ENCODE measurements at places on chromosomes 11 and 22. TPM values are rescaled to one million over a fixed set of nuclear protein-coding genes. Genes with fewer than 3 reads are reported as not detected.

GRCh38 chr22:29266564-29267461 is 968 bp downstream of the RHBDD3 start:
- no peak for DNase-seq

GRCh38 chr11:101738452-101738851 is 154.6 kb upstream of the TRPC6 start:
- no peak for DNase-seq

DNA sequence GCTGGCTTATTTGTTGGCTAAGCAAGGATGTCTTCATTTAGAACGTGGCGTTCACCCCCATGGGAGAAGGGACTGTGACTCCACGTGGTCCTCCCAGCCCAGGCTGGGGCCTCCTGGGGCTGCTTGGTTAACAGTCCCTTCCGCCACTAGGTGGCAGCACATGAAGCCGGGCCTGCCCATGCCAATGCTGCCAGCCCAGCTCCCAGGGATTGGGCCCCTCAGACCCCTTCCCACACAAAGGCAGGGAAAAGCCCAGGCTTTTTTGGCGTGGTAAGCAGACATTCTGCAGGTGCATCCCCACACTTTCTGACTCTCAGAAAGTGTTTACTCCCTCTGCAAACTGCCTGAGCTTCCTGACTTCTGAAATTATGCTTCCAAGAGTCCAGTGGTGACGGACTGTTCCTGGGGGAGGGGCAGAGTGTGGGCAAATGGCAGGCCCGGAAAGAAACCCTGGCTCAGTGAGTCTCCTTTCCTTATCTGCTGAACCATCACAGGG is 3.1 kb downstream of the CBX6 start:
- DNase-seq: peak; percentile 88

GRCh38 chr22:17774206-17774925 is at the start of gene BID:
Gene BID (minus strand): TSS chr22:17774469. CDS start chr22:17750116, 24,353 bp downstream.
- DNase-seq: peak; percentile 84

GRCh38 chr22:17639247-17639741 is 737 bp downstream of the BCL2L13 start:
- DNase-seq: no peak

DNA sequence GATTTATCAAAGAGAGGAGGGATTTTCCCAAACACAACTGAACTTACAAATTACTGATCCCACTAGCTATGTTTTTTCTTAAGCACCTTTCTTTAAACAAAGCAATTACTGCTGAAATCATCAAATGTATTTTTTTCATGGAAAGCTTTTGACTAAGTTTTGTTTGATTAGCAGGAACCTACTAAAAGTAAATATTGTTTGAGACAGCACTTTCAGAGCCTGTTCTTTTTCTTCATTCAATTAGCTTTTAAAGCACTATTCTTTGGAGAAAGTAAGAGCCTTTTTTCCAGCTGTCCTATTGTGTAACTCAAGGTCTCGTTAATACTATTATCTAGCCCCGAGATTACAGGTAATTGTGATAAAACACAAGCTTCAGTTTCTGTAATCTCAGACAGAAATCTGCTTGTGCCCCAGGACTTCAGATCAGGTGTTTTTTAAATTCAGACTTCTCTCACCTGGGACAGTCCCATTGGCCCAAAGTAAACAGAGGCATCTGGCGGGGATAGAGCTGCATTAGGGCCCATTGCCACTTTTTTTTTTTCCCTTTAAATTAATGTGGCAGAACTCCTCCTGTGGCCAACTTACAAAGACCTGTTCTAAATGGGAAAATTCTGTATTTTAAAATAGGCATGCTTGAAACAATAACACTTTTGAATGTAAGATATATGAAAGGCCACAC is 11.0 kb downstream of the CSTPP1 start:
- DNase-seq: no peak

GRCh38 chr11:118666371-118666770 is 13.1 kb downstream of the TREH start:
- no peak for DNase-seq

DNA sequence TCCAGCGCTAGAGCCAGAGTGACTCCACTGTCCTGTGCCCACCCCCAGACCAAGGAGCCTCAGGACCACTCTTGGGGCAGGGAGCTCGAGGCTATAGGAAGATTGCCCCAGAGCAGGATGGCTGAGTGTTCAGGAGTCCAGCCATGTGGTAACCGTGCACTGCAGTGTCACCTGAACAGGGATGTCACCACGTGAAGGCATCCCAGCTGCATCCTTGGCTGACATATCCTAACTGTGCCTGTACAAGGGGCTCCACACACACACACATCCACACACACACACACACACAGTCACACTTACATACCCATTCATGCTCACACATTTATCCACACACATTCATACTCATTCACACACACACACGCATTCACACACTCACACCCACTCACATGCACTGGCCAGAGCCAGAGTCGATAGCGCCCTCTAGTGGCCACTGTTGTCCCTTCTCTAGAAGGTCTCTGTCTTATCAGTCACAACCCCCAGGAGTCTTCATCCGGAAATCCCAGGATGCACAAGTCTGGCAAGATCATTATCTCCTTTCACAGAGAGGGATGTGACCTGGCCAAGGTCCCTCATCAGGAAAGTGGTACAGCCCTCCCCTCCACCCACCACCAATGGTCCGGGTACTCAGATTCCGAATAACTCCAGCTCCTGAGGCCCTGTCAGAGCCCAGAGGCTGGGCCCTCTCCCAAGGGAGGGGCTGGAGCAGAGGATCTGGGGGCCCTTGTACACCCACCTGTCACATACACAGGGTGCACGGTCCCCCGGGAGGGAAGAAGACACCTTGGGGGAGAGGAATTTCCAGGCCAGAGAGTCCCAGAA is 55.1 kb downstream of the IGLL5 start:
- peak; percentile 71 for DNase-seq

GRCh38 chr22:36702842-36703215 is 723 bp downstream of the CACNG2 start:
- DNase-seq: no peak

- DNase-seq: no peak
Measured at GRCh38 chr11:46391578-46392420, at the start of gene CHRM4. Gene CHRM4 (minus strand): TSS chr11:46391776. CDS start chr11:46386557, 5,219 bp downstream.

DNA sequence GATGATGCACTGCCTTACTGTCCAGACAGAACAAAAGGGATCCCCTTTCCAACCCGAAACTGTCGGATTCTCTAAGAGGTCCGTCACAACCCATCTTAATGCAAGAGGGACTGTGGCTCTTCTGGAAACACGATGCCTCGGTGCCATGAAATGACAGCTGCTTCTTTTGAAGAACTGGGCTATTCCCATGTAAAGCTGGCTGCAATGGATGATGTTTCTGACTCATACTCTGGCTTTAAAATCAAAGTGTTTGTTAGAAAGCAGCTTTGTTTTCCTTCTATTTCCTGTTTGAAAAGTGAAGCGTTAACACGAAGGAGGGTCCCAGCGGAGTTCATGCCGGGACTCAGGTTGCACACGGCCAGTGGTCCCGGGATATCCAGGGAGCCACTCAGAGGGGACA is 3.1 kb downstream of the TP53AIP1 start:
- DNase-seq: no peak

DNA sequence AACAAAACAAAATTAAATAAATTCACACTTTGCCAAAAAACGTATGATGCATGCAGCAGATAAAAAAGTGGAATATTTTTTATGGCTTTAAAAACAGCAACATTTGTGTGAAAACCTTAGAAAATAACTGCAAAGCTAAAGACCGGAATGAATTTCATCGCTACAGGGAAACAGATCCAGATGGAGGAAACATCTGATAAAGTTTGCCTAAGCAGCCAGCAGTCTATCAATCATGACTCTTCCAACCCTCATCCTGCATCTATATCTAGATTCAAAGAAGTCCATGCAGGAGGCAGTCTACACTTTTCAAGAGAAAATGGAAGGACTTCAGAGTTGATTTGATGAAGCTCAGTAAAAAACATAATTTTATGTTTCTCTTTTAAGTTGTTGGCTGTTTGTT is 126.8 kb downstream of the SWAP70 start:
- DNase-seq: no peak

DNA sequence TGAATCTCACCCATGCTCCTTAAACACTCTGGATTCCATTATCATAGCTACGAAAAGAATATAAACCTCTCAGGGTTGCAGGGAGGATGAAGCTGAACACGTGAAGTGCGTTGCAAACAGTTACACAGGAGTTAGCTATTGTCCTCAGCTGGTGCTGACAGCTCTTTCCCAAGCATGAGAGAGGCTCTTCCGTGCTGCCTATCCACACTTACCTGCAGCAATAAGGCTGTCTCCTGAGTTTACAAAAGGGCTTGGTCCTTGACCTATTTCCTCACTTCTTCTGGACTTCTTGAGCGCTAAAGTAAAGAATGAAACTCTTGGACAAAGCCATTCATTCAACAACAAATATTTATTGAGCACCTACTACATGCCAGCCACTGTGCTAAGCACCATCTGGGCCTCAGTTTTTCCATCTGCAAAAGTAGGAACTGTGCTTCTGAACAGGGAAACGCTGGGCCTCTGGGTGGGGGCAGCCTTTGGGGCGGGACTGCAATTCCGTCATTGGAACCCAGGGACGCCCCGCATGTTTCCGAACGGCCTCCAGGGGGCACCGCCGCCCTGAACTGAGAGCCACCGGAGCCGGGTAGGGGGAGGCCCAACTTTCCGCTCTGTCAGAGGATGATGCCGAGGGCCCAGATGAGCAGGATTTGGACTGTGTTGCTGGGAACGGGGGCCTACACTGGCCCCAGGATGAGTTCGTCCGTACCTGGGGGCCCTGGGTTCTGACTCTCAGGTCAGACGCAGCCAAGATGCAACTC is 651 bp upstream of the ARL2 start:
- peak; percentile 95 for DNase-seq

- DNase-seq: peak; percentile 94
Measured at GRCh38 chr11:777288-778255, at the start of gene GATD1. Gene GATD1 (minus strand): TSS chr11:777487. CDS start chr11:777462, 25 bp downstream.

DNA sequence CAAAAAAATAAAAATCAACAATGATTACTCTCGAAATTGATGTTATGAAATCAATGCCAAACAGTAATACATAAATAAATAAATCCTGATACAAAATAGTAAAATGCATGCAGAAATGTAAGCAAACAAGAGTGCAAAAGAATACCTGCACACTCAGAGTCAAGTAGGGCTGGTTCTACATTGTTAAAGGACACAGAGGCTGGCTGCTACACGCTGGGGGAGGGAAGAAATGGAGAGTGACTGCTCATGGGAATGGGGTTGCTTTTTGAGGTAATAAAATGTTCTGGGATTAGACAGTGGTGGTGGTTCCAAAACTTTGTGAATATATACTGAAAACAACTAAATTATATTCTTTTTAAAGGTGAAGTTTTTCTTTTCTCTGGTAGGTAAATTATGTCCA is 32.1 kb downstream of the MAPK1 start:
- DNase-seq: no peak

DNA sequence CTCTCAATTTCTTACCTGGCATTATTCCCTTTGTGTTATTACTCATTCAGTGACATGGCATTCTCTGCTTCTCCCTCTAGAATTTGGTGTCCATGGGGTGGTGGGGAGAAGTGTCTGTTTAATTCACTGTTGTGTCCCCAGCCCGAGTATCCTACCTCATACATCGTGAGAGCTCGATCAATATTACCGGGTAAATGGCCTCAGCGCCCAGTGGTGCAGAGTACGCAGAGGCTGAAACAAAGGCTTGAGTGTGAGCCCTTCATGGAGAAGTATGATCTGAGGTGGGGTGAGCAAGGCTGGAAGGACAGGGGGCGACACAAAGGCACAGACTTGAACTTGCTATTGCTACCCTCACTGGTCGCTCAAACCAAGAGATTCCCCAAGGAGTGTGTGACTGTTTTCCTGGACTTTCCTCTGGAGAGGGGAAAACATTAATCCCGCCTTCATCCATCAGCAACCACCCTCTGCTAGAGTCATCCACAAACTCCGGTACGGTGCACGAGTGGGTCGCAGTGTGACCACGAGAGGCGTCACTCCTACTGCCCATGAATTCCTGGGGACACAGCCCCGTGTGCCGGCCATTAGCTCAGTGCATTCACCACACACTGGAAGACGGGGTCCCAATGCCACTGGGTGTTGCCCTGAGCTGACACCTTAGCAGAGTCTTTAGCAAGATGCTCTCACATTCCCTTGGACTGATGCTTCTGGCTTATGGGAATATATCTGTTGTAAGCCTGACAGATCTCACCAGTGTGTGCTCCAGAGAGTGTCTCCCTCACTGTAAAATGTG is 35.0 kb upstream of the CCND1 start:
- no peak for DNase-seq

DNA sequence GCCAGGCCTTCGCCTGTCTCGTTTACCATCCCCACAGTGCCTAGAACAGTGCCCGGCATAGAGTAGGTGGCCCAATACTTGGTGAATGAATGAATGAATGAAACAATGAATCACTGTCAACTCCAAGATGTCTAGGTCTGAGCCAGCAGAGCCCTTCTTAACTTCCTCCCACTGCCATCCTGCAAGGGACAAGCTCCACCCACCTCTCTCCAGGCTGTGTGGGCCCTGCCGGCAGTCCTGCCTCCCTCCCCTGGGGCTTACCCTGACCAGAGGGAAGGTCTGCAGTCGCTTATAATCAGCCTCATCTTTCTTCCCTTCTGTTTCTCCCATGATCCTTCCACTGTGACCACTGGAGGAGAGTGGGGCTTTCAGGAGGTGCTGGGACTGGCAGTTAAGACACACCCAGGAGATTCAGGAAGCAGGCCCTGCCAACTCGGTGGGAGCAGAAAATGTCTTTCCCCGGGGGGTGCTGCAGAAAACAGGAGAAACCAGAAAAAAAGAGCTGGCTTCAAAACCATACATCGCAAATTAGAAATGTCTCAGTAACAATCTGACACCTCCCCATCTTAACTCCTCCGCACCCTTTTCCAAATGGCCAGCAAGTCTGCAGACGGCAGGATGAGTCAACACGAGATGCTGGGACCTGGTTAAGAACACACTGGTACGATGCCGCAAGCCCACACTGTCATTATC is 11.4 kb downstream of the DNAL4 start:
- no peak for DNase-seq

DNA sequence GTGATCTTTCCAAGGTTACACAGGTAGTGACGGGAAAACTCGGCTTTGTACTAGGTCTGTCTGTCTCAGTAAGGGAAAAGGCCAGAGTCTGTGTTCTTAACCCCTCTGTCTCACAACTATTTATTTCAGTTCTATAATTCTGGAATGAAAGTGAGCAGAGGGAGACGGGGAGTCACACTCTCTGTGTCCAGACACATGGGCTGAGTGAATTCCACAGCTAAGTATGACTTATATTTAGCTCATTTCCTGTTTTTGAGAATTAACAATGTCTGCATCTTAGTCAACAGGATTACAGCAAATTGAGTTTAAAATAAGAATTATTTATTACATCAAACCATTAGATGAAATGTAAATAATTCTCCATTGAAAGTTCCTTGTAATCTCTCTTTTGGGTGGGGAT is 62.5 kb upstream of the OR4B1 start:
- no peak for DNase-seq

- no peak for DNase-seq
Measured at GRCh38 chr11:65403607-65404121, 17.2 kb downstream of the FRMD8 start.

SYT7 gene
- total RNA-seq: 3.8 TPM

ACR gene
- total RNA-seq: 0.62 TPM

MMP7 gene
- total RNA-seq: 7.1 TPM

C22orf39 gene
- 36.4 TPM for total RNA-seq

TYR gene
- not detected for total RNA-seq

SUSD2 gene
- total RNA-seq: 200 TPM

NTM gene
- 2.3 TPM for total RNA-seq

OSBPL5 gene
- total RNA-seq: 46.2 TPM

BBOX1 gene
- 0.38 TPM for total RNA-seq

NCR3LG1 gene
- 3.2 TPM for total RNA-seq

GAB4 gene
- total RNA-seq: not detected

TRPC6 gene
- total RNA-seq: 13.9 TPM

PNPLA5 gene
- total RNA-seq: not detected

All from lower lobe of right lung (tissue), 2 donors.